Fibroblast of skin of scalp (primary cell): ENCODE measurements at places on chromosomes 1 and 21.
A peak's percentile ranks its signal among the peaks of the same experiment; 100 is the strongest.

- DNase-seq = no peak
These were observed 53.6 kb upstream of the ZNF644 start for GRCh38 chr1:91075233-91076135.

DNA sequence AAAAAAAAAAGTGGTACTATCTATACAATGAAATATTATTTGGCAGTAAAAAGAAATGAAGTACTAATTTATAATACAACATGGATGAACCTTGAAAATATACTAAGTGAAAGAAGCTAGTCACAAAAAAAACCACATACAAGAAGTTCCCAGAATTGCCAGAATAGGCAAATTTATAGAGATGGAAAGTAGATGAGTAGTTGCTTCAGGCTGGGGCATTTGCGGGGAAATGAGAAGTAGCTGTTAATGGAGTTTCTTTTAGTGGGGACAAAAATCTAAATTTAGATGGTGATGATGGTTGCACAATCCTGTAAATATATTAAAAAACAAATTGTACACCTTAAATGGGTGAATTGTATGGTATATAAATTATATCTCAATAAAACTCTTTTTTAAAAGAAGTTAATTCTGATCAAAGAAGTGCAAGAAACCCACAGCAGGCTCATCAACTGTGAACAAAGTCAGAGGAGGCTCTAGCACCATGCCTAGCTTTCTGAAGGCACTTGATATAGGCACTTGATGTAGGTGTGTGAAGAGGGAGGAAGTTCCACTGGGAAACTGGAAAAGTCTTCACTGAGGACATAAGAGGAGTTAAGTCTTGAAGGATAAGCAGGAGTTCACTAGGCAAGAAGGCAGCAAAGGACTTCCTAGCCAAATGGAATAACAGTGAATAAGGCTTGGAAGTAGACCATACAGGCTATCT lies 52.5 kb downstream of the DMAP1 start:
- no peak for DNase-seq

DNA sequence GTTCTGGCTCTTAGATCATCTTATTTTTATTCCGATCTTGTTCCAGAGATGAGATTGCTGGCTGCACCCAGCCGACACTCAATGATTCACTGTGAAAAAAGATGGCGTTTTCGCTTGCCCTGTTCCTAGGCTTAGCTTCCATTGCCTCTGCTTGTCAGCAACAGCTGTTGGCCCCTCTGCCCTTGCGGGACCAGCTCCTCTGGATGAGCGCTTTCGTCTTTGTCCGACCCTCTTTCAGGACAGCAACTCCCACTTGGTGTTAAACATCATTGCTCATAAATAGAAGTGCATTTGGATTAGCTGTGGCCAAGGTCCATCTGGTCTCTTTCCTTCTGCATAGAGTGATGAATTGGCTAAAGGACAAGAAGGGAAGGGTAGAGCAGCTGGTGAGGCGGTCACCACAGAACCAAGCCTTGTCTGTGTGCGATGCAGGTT lies 43.5 kb upstream of the SCCPDH start:
- DNase-seq = no peak

- no peak for DNase-seq
These were observed 8.1 kb downstream of the PRXL2B start for GRCh38 chr1:2594641-2595131.

- DNase-seq = no peak
These were observed 33.1 kb downstream of the PGBD5 start for GRCh38 chr1:230392920-230393521.

- no peak for DNase-seq
These were observed 153.3 kb upstream of the ERG start for GRCh38 chr21:38651570-38651969.

GRCh38 chr1:156959414-156959813 lies 39.0 kb downstream of the LRRC71 start:
- no peak for DNase-seq

DNA sequence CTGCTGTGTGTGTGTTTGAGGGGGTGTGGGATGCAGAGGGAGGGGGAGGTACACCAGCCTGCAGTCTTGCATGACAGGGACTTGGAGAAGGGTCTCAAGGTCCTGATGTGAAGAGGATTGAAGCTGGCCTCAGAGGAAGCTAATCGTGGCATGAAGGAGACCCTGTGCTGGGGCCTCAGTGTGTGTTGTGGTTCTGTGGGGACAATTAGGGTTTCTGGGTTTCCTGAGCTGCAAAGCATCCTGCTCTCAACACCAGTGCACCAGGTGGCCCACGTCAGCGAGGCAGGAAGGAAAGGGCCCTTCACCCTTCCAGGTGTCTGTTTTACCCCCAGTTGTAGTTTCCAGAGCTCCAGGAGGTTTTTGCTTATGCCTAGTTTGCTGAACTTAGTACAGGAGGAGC lies 52.8 kb downstream of the TENT5C start:
- DNase-seq = no peak

DNA sequence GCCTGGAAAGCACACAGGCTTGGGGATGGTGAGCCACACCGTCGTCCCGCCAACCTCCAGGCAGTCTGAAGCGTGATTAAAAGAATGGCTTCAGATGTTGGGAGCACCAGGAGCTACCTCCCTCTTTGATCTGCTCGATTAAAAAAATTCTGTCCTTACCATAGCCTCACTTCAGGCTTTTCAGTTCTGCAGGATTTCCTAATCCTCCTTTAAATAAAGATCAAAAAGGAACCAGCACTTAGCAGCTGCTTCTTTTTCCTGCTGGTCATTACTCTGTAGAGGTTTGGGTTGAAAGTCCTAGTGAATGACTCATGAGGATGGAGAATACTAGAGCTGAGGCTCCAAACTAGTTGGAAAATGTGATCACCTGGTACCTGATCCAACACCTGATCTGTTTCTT lies 71.9 kb upstream of the C1orf174 start:
- no peak for DNase-seq

DNA sequence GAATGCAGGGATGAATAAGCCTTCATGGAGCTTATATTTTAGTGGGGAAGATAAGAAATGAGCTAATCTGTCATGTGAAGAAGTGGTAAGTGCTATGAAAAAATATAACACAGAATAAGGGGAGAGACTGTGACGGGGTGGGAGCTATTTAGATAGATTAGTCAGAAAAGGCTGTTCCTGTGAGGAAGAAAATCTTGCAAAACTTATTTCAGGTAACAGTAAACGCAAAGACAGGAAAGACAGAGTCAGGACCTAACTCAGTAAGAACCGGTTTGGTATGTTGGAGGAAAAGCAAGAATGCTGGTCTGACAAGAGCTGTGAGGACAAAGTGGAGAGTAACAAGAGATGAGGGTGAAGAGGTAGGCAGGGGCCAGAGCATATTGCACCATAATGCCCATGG lies 22.0 kb downstream of the GNAI3 start:
- DNase-seq = no peak

DNA sequence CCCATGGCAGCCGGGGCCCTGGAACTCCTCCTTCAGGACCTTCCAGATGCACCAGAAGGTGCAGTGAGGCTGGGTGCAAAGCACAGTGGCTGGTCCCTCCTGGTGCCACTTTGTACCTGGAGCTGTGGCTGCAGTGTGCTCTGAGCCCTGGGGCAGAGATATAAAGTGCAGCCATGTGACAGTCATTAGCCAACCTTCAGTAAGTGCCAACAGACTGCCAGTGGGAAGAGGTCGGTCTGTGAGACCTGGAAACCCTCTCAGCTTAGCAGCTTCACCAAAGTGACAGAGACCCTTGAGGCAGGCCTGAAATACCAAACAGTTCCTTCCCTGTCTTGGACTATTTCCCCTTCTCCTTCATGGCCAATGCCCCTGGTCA lies 26.7 kb upstream of the NGF start:
- no peak for DNase-seq

DNA sequence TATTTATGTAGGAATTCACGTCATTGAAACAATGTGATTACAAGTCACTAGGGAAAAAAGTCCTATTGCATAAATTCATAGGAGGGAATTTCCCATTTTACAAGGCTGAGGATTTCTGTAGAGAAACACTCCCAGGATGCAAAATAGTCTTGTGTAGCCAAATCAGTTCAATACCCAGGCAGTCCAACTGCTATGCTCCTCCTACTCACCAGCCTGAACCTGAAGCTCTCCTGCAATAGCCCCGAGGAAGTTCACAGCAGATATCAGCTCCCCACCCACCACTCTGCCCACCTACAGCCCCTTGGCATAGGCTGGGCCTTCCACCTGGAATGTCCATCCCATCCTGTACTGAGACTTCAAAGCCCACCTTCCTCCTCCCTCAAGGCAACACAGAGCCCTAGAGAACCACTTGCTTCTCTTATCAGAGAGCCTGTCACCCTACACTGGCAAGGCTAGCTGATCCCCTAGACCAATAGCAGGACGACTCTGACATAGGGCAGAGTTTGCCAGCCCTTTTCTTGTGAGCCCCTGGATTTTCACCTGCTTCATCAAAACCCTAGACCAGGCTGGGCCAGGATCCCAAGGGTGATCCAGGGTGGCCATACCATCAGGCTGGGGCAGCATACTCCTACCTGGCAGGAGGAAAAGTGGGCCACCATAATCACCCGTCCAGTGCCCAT lies 1.5 kb downstream of the LSS start:
- DNase-seq = peak; percentile 22

GRCh38 chr1:199945591-199945990 lies 81.9 kb upstream of the NR5A2 start:
- no peak for DNase-seq

DNA sequence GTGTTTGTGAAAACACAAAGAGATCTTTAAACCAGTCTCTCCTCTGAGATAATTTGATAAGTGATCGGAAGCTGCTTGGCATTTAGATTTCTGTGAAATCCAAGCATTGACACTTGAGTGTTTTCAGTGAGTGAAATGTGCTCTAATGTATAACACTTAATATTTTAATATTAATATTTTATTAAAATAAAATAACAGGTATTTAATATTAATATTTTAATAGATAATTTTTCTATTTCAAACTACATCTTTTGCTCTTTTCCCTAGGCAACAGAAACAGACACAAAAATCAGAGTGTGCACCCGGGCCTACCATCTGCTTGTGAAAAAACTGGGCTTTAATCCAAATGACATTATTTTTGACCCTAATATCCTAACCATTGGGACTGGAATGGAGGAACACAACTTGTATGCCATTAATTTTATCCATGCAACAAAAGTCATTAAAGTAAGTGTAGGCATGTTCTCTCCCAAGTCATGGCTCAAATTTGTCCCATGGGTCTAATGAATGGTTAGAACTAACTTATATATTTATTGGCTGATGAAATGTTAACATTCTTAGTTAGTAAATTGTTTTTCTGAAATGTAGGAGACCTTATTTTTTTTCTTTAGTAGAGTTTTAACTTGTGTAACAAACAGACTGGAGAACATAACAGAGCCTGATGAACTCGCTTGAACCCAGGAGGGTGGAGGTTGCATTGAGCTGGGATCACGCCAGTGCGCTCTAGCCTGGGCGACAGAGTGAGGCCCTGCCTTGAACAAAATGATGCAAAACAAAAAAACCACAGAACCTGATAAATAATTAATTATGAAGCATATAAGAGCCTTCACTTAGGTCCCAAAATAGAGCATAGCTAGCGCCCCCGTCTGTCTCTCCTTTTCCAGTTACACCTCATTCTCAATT lies 55.2 kb downstream of the MTR start:
- no peak for DNase-seq

DNA sequence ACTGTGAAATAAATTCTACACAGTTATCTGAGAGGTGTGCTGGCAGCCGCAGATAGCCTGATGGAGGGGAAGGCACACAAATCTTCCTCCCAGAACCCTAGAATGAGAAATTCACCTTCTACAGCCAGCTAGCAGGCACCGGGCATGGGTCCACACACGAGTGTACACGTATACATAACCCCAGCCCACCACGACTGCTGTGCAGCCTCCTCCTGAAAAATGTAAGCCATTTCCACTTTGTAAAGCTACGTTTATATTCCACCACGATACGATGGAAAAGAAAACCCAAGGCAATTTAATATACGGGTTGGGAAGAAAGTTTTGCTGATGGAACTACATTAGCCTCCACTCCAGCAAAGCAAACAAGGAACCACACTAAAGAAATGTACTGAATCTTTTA lies 1.8 kb downstream of the BTG3 start:
- DNase-seq = peak; percentile 5

- no peak for DNase-seq
These were observed 58.9 kb downstream of the COL18A1 start for GRCh38 chr21:45463871-45464270.

GRCh38 chr1:93129507-93130099 lies 50.5 kb downstream of the MTF2 start:
- no peak for DNase-seq

DNA sequence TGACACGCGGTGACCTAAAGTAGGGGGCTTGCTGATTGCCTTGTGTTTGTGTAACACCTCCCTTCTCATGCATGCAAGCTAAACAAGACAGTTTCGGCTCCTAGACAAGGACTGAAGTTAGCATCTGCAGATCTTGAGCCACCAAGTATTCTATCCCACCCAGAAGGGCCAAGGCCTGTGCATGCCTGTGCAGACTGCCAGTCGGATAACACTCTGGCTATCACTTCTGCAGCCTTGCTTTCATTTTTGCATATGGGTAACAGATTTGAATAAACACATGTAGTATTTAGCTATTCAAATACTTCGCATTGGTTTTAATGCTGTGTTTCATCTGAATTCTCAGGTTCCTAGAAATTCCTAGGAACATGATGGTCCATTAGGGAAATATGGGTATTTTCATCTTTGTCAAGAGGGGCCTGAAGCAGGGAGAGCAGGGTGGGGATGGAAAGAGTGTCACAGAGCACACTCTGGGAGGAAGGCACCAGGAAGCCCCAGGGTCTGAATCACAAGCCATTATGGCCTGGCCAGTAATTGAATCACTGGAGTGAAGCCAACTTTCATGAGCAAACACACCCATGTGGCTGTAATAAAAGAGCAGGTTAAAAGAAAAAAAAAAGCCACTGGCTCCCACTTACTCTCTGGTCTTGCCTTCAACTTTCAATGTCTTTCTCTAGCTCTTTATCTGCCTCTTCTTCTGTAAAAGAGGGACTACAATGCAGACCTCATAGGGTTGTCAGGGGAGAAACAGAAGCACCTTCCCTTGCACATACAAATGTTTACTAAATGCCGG lies 28.3 kb downstream of the GADD45A start:
- DNase-seq = peak; percentile 77

- DNase-seq = no peak
These were observed 93.9 kb upstream of the KCNA3 start for GRCh38 chr1:110768605-110769004.

GRCh38 chr1:54949053-54949452 lies 31.4 kb upstream of the TMEM61 start:
- no peak for DNase-seq

DNA sequence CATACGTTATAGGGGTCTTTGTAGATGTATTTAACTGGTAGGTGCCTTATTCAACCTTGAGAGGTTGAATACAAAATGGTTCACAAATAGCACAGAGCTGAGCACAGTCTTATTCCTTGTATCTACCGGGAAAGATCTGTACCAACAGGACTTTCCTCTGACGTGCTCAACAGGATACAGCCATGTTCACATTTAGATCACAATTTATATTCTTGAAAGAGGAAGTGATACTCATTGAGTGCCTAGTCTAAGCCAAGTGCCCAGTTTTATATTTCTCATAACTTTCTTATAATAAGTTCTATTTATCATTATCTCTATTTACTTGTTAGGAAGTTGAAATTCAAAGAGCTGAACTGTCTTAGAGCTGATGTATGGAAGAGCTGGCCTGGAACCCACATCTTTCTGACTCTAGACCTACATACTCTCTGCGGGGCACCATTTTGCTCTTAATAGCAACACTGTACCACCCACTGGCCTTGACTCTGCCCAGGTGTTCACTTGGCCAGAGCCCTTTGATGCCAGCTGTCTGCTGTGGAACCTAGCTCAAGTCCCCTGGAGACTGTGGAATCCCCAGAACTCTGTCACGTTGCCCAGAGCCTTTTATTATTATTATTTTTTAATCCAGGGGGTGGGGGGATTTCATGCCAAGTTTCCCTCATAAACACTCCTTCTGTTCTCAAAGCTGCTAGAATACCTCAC lies 156.2 kb downstream of the TPR start:
- DNase-seq = no peak
